CD4-positive, alpha-beta T cell treated with Interleukin-12 subunit alpha and Interleukin-12 subunit beta, for 1 hour (primary cell): ENCODE measurements at places on chromosomes 3 and 15.

DNA sequence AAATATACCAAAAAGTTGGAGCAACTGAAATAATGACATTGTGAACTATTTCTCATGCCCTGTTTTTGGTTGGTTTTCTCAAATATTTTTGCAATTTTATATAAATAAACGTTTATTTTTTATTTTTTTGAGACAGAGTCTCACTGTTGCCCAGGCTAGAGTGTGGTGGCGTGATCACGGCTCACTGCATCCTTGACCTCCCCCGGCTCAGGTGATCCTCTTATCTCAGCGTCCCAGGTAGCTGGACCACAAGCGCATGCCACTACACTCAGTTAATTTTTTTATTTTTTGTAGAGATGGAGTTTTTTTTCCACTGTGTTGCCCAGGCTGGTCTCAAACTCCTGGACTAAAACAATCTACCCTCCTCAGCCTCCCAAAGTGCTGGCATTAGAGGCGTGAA, 45.6 kb downstream of the YEATS2 start:
- no peak for DNase-seq

GRCh38 chr3:178483704-178484103, 52.5 kb upstream of the KCNMB2 start:
- no peak for DNase-seq

DNA sequence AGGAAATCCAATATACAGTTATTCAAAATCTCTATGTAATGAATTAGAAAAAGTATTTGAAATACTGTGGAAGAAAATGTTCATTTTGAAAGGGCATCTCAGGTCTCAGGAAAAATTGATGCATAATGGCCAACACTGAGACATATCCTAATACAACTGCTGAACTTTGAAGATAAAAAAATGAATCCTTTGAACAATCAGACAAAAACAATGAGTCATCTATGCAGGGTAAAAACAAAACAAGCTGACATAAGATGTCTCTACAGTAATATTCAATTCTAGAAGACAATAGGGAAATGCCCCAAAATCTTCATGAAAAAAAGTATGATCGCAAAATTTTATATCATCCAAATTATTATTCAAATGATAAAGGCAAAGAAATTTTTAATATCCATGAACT, 34.0 kb upstream of the ZNF280D start:
- no peak for DNase-seq

DNA sequence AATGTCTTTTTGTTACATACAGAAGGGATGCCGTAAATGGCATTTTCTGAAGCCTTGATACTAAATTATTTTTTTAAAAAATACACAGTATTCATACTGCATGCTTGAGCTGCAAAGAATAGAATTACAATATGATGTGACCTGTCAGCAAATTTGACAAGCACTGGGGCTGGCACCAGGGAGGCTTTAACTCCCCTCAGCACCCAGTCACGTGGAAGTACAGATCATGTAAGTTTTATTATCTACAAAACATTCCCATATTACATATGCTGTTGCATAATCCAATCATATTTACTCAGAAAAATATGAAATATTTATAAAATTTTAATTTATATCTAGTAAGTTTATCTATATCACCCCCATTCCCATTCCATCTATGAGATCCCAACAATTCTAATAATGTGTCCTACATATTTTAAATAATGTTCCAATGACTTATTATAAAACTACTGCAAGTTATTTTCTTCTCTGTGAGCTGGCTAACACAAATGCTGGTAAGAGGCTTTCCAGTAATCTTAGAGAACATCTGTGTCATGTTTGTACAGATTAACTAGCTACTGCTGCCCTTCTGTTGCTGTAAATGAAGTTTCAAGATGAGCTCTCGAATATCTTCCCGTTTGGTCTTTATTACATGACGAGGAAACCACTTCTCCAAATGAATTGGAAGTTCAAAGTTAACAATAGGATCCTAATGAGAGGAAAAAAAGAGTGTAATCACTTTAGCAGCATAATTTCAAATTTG, 5.2 kb upstream of the IMPG2 start:
- no peak for DNase-seq

DNA sequence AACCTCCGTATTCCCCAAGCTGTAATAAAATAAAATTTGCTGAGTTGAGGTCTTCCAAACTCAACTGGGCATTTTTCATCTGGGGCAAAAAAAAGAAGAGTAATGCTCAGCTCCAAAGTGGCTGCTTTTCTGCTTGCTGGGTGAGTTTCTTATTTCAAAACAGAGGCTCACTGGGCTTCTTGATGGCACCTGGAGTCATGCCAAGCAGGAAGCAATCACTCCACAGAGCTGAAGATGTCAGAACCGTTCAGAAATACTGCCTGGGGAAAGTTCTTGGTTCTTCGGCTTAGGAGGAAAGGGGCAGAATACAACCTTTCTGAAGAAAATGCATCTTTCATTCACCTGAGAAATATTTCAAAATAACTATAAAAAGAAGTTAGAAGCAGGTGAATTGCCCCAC, 4.1 kb downstream of the CCR9 start:
- no peak for DNase-seq

DNA sequence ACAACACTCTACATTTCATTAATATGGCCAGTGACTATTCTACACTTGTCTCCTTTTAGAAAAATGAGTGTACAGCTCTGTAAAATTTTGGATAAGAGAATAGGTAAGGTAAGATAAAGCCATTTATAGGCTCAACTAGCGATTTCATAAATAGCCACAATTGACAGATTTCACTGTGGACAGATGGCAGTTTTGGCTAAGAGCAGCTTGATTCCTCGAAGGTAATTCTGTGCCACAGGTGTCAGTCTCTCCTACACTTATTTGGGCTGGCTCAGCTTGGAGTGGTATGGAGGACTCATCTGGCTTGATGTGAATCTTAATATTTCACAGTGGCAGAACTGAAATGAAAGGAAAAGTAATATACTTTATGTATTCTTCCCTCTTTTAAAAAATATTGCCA, 536.7 kb upstream of the TBL1XR1 start:
- DNase-seq = no peak

GRCh38 chr15:43210172-43210745, 10.6 kb downstream of the EPB42 start:
- no peak for DNase-seq

DNA sequence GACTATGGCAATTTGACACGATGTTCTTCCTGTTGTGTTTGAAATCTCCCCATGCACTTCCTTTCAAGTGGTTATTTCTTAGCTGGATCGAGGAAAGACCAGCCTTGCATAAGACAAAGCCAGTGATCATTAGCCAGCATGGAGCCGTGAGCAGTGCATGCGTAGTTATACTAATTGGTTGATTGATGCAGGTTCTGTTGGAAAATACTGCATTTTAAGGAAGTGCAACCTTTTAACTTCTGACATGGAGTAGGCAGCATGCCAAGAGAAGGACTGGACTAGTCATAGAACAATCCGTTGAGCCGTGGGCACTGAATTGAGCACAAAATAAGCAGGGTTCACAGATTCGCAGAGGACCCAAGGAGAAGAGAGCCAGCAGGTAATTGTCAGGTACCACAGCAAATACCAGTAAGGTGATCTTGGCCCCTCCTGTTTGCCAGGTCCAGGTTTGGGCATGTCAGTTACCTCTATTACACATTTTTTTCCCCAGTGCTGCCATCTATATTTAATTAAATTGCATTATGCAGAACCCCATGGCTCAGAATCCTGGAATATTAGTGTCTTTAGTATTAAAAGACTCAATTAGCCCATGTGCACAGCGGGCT, 29.0 kb upstream of the BCL6 start:
- no peak for DNase-seq

- DNase-seq = no peak
Observed at GRCh38 chr3:51393564-51393963, 2.5 kb downstream of the RBM15B start.

- no peak for DNase-seq
Observed at GRCh38 chr15:41493902-41494189, 172 bp downstream of the ITPKA start.

DNA sequence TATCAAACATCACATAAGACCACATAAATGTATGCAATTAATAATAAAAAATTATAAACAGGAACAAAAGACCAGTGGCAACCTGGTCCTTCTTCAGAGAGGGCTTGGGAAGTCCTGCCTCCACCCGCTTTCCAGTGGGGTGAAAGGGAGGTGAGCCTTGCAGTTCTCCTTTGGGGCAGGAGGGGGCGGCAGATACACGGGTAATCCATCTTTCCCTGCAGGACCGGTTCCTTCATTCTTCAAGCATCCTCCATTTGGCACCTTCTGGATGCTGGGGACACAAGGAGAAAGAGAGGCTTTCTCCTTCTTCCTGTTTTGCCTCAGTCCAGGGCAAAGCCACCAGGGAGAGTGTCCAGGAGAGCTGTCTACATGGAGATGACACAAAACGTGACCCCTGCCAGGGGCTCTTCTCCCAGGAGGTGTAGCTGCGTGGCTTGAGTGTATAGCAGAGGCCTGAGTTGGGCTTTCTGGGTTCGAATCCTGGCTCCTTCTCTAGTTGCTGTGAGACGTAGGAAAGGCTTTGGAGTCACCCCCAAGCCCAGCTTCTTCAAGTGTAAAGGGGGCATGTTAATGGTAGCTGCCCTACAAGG, 23.2 kb downstream of the RPLP1 start:
- DNase-seq = peak; percentile 75

DNA sequence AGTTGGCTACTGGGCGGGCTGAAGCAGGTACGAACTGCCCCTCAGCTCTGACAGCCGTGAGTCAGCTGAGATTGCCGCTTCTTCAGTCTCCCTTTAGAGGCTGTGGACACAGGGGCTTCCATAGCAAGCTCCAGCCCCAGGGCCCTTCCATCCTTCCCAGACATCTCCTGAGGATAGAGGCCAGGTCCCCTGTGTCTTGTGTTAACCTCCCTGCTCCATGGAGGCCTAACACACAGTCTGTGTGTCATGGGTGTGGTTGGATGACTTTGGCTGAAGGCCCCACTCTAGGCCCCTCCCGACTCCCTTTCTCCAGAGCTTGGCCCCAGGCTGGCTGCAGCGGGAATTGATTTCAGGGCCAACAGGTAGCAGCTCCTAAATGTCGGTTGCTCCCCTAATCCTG, 116.1 kb upstream of the TLE3 start:
- DNase-seq = no peak

GRCh38 chr15:31471731-31472430, 145.2 kb downstream of the KLF13 start:
- DNase-seq = no peak

- DNase-seq = no peak
Observed at GRCh38 chr15:66298803-66299251, 5.5 kb downstream of the DIS3L start.

- no peak for DNase-seq
Observed at GRCh38 chr3:112395181-112395895, 62.4 kb downstream of the CD200 start.

DNA sequence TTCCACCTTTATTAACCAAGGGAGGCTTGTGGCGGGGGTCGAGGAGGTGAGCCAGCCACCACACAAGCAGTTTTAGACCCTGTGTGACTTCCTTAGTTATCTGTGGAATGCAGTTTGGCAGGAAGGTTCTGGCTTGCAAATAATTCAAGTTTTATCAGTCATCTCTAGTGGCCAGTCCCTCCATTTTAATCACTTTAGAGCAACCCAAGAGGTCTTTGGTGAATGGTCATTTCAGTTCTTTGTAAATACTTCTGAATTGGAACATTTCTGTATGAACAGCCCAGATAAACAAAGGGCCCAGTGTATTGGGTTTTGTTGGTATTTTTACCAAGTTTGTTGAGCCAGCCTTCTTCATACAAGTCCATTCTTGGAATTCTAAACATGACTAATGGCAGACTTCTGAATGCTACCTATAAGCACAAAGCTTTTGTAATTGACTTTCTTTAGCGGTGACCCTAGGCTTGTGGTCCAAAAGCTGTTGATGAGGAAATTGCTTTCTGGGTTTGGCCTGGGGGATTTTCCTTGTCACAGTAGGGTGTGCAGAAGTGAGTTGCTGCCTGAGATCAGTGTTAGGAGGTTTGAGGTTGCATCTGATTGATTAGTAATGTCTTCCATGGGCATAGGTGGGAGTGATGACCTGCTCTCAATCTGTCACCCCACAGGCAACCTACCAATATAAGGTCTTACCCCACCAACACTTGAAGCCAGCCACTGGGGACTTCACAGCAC, 193.3 kb upstream of the TOPAZ1 start:
- DNase-seq = no peak

GRCh38 chr15:28116521-28117431, 17.7 kb upstream of the OCA2 start:
- no peak for DNase-seq

- no peak for DNase-seq
Observed at GRCh38 chr3:24139463-24140412, 194.7 kb downstream of the NR1D2 start.

DNA sequence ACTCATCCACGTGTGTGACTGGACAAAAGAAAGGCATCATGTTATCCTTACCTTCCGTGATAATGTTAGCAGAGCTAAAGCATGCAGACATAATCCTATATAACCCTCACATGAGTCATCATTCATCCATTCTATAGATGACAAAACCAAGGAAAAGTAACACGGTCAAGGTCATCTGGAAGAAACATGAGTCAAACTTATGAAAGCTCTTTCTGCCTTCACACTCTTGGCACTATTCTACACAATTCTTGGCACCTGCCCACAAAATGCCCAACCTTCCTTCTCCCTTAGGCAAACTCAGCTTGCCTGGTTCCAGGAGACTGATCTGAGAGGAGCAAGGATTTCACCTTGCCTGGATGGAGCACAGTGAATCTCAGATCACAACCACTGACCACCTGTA, 66.9 kb downstream of the PRICKLE2 start:
- DNase-seq = no peak
